ENCODE measurements at places on chromosomes 5 and 9.

- peaks cover 8% of the 10 kb centered on the region for H3K4me1 ChIP-seq
- H3K27me3 ChIP-seq = no peaks in the 10 kb centered on the region
- DNase-seq = no peak
- H3K36me3 ChIP-seq = no peaks in the 10 kb centered on the region
- H3K4me3 ChIP-seq = no peak overlapping the region
- H3K27ac ChIP-seq = no peak overlapping the region
Observed at GRCh38 chr9:133996531-133997520, 4.7 kb upstream of the VAV2 start.

- peaks cover 10% of the 10 kb centered on the region for H3K27me3 ChIP-seq
- H3K4me1 ChIP-seq = peaks cover 8% of the 10 kb centered on the region
- DNase-seq = no peak
- no peaks in the 10 kb centered on the region for H3K36me3 ChIP-seq
- H3K4me3 ChIP-seq = no peak overlapping the region
- no peak overlapping the region for H3K27ac ChIP-seq
Observed at GRCh38 chr5:111255169-111255568, 31.0 kb downstream of the CAMK4 start.

- no peak overlapping the region for H3K4me3 ChIP-seq
- peaks cover 12% of the 10 kb centered on the region for H3K4me1 ChIP-seq
- peak; percentile 1 for DNase-seq
- H3K27me3 ChIP-seq = no peaks in the 10 kb centered on the region
- H3K36me3 ChIP-seq = no peaks in the 10 kb centered on the region
Observed at GRCh38 chr9:20848490-20848889, 164.4 kb downstream of the FOCAD start.

DNA sequence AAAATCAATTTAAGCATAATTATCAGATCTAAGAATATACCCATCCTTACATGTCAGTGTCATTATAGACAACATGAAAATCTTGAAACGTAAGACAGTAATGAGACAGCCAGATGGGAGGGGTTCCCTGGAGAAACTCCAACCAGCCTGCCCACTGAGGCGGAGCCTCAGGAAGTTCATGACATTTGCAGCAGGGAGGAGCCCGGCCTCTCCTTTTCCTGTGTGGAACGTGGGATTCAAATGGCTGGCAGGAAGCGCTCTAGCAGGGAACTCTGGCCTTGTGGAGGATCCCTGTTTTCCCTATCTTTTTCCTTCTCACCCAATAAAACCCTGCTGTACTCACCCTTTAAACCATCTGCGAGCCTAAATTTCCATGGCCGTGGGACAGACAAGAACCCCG is 176.6 kb upstream of the KCNN2 start:
- no peaks in the 10 kb centered on the region for H3K36me3 ChIP-seq
- no peaks in the 10 kb centered on the region for H3K27me3 ChIP-seq
- peak; percentile 3 for DNase-seq
- no peak overlapping the region for H3K4me3 ChIP-seq
- H3K27ac ChIP-seq = no peak overlapping the region

GRCh38 chr9:76374783-76375559 is 19.3 kb downstream of the RFK start:
- no peak for DNase-seq
- no peaks in the 10 kb centered on the region for H3K36me3 ChIP-seq
- no peaks in the 10 kb centered on the region for H3K27me3 ChIP-seq
- no peaks in the 10 kb centered on the region for H3K4me1 ChIP-seq
- H3K27ac ChIP-seq = no peak overlapping the region
- no peak overlapping the region for H3K4me3 ChIP-seq

DNA sequence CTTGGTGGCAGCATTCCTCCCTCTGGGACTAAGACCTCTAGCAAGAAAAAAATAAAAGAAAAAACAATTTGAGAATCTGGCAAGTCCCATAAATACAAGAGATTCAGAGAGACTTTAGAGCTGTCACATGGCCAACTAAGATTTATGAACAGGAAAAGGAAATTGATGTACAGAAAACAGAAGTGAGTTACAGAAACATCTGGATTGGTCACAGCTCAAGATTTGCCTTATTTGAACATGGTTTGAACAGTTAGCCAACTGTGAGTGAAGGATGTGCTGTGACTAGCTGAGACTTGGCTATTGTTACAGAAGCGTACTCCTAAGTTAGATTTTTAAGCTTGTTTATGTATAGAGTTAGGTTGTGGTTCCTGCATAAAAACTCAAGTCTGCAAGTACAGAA is 340.2 kb downstream of the SLCO4C1 start:
- DNase-seq = no peak
- no peak overlapping the region for H3K4me3 ChIP-seq
- no peaks in the 10 kb centered on the region for H3K4me1 ChIP-seq
- H3K27ac ChIP-seq = no peak overlapping the region

- no peak overlapping the region for H3K4me3 ChIP-seq
- H3K36me3 ChIP-seq = no peaks in the 10 kb centered on the region
- DNase-seq = no peak
Observed at GRCh38 chr9:113927277-113927676, 51.2 kb downstream of the ZNF618 start.

GRCh38 chr9:91073049-91073810 is 271.6 kb downstream of the SYK start:
- H3K27ac ChIP-seq = no peak overlapping the region
- no peak overlapping the region for H3K4me3 ChIP-seq
- no peaks in the 10 kb centered on the region for H3K36me3 ChIP-seq
- H3K27me3 ChIP-seq = no peaks in the 10 kb centered on the region
- no peak for DNase-seq

DNA sequence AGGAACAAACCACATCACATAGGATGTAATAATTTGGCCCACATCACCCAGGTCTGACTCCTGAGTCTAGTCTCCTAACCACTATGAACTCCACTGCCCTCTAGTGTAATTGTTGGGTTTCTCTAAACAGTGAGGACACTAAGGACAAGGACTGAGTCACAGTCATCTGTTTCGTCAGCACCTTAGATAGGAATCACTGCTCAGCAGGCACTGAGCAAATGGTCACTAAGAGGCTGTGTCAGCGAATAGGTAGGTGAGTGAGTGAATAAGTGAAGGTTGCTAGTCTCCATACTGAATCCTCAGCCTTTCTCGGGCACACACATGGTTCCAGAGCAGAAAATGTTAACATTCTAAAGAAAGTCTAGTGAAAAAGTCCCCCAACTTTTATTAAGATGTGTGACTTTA is 278.6 kb downstream of the SPOCK1 start:
- peaks cover 2% of the 10 kb centered on the region for H3K27me3 ChIP-seq
- H3K36me3 ChIP-seq = no peaks in the 10 kb centered on the region
- no peak overlapping the region for H3K4me3 ChIP-seq
- H3K27ac ChIP-seq = no peak overlapping the region
- H3K4me1 ChIP-seq = no peaks in the 10 kb centered on the region
- peak; percentile 60 for DNase-seq

- no peak overlapping the region for H3K4me3 ChIP-seq
- H3K36me3 ChIP-seq = no peaks in the 10 kb centered on the region
- H3K27ac ChIP-seq = no peak overlapping the region
- no peaks in the 10 kb centered on the region for H3K4me1 ChIP-seq
- no peaks in the 10 kb centered on the region for H3K27me3 ChIP-seq
- DNase-seq = no peak
Observed at GRCh38 chr9:27505744-27506161, 18.3 kb upstream of the IFNK start.

DNA sequence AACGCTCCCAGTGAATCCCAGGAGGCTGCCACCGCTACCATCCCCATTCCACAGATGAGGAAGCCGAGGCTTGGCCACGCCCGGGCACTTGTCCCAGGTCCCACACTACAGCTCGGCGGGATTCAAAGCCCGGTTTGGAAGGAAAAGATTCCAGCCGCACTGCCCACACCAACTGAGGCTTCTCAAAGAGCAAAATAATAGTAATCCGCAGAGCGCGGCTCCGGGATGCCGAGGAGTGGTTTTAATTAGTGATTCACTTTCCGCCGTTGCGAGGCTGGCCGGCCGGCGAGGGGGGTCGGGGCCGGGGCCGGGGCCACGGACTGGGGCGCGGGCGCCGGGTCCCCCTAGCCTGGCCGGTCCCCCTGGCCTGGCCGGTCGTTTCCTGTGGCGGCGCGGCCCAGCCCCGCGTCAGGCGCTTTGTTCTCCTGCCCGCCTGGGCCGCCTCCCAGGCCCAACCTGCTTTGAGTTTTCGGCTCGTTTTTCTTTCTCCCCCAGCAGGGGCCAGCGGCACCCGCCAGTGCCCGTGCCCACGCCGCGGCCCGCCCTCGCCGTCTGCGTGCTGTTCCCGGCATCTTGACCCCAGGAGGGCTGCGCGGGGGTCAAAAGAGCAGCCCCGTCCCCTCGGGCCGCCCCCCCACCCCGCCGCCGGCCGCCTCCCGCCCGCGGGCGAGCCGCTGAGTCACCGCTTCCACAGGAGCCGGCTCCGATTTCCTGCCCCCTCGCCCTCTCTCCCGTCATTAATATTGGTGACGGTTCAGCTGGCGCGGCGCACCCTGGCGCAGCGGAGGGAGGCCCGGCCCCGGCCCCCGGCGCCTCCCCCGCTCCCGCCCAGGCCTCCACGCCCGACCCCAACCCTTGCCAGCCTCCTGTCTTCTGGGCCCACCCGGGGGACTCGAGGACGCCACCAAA is 31.2 kb downstream of the FGF18 start:
- no peaks in the 10 kb centered on the region for H3K27me3 ChIP-seq
- H3K36me3 ChIP-seq = no peaks in the 10 kb centered on the region
- H3K4me1 ChIP-seq = no peaks in the 10 kb centered on the region
- no peak overlapping the region for H3K27ac ChIP-seq

DNA sequence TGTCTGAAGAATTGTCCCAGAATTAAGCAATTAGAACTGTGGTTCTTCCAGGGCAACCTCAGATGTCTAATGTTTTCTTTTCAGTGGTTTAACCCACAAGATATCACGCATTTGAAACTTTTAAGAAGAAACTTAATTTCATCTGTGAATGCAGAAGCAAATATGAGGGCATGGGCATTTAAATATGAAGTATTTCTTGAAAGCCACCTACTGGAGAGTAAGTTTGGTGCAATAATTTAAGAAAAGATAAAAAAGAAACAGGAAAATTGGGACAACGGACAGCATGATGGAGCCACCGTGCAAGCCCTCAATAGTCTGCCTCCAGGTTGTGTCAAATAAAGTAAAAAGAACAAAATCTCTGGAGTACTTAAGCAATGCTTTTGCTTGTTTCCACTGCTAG is 1.2 kb upstream of the CAPSL start:
- no peaks in the 10 kb centered on the region for H3K4me1 ChIP-seq
- no peaks in the 10 kb centered on the region for H3K27me3 ChIP-seq
- H3K36me3 ChIP-seq = no peaks in the 10 kb centered on the region
- H3K4me3 ChIP-seq = no peak overlapping the region
- DNase-seq = no peak

DNA sequence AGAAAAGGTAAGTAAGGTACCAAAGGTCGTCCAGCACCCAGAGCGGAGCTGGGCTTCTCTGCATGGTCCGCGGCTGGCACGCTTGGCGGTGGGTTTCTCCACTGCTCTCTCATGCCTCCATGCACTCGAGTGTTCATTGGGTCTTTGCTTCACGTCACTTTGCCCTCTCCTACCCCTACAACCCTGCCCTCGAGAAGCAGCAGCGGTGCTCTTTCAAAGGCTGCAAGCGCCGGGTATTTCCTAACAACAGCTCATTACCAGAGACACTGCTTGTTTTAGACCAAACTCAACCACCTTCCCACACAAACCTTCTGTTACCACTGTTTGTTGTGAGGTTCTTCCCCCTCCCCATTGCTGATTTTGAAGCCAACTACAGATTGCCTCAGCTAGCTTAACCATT is 21.5 kb upstream of the ZBTB34 start:
- no peak overlapping the region for H3K4me3 ChIP-seq
- H3K36me3 ChIP-seq = peaks cover 9% of the 10 kb centered on the region
- no peak overlapping the region for H3K27ac ChIP-seq
- no peak for DNase-seq
- peaks cover 2% of the 10 kb centered on the region for H3K4me1 ChIP-seq
- no peaks in the 10 kb centered on the region for H3K27me3 ChIP-seq

GRCh38 chr5:72368271-72368670 is 48.1 kb downstream of the PTCD2 start:
- no peaks in the 10 kb centered on the region for H3K27me3 ChIP-seq
- H3K4me1 ChIP-seq = no peaks in the 10 kb centered on the region
- H3K4me3 ChIP-seq = no peak overlapping the region
- H3K36me3 ChIP-seq = no peaks in the 10 kb centered on the region
- no peak for DNase-seq

- H3K27me3 ChIP-seq = peaks cover 73% of the 10 kb centered on the region
- no peak overlapping the region for H3K27ac ChIP-seq
- DNase-seq = no peak
- H3K4me1 ChIP-seq = no peaks in the 10 kb centered on the region
- H3K36me3 ChIP-seq = no peaks in the 10 kb centered on the region
Observed at GRCh38 chr5:148730270-148730669, 75.9 kb upstream of the HTR4 start.

- no peaks in the 10 kb centered on the region for H3K36me3 ChIP-seq
- DNase-seq = no peak
- H3K27me3 ChIP-seq = no peaks in the 10 kb centered on the region
- no peak overlapping the region for H3K4me3 ChIP-seq
- H3K27ac ChIP-seq = no peak overlapping the region
Observed at GRCh38 chr9:133078486-133078885, 16.7 kb downstream of the CEL start.

GRCh38 chr9:70607926-70608325 is 193.5 kb upstream of the KLF9 start:
- no peaks in the 10 kb centered on the region for H3K27me3 ChIP-seq
- peak; percentile 54 for DNase-seq
- no peak overlapping the region for H3K4me3 ChIP-seq
- no peaks in the 10 kb centered on the region for H3K36me3 ChIP-seq

GRCh38 chr5:91121347-91121993 is 261.6 kb downstream of the ARRDC3 start:
- H3K27ac ChIP-seq = peak overlapping the region; percentile 65
- H3K4me1 ChIP-seq = peaks cover 49% of the 10 kb centered on the region
- DNase-seq = no peak
- H3K27me3 ChIP-seq = no peaks in the 10 kb centered on the region

DNA sequence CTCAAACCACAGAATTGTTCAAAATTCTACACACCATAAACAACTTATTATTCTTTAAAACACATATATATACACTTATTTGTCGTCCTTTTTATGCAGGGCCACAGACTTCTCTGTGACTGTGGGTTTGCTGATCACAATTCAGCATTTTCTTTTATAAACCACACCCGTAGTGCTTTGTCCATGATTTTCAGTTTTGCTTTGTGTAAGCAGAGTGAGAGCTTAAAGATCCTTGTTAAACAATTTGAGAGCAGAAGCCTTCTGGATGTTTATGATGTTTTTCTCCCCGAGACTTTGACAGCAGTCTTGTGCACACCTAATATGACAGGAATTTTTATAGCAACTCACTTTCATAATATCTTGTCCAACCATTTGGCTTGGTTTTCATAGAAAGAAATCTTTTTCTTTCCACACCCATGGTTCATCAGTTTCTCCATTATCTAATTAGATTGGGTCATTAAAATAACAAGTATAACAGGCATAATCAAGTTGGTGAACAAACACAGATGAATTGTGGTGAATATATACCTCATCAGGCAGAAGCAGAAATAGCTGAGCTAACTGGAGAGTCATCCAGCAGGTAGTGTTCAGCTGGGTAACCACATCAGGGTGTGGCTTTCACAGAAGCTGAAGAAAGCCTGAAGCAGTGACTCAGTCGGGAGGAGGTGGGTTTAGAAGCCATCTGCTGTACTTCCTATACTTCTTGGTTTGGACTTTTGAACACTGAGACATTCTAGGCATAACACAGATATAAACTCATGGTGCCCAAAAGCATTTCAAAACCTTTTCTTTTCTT is 232.8 kb downstream of the DOCK8 start:
- no peaks in the 10 kb centered on the region for H3K4me1 ChIP-seq
- no peak overlapping the region for H3K27ac ChIP-seq
- H3K27me3 ChIP-seq = peaks cover 12% of the 10 kb centered on the region
- H3K4me3 ChIP-seq = no peak overlapping the region
- H3K36me3 ChIP-seq = no peaks in the 10 kb centered on the region
